ENCODE measurements at places on chromosomes 1 and 21. TPM values are rescaled to one million over a fixed set of nuclear protein-coding genes. Genes with fewer than 3 reads are reported as not detected.

GRCh38 chr1:34050709-34051485 is 114.1 kb downstream of the CSMD2 start:
- no peaks in the 10 kb centered on the region for H3K27me3 ChIP-seq
- H3K4me3 ChIP-seq, result no peak overlapping the region
- H3K4me1 ChIP-seq, result no peaks in the 10 kb centered on the region
- H3K36me3 ChIP-seq, result no peaks in the 10 kb centered on the region

DNA sequence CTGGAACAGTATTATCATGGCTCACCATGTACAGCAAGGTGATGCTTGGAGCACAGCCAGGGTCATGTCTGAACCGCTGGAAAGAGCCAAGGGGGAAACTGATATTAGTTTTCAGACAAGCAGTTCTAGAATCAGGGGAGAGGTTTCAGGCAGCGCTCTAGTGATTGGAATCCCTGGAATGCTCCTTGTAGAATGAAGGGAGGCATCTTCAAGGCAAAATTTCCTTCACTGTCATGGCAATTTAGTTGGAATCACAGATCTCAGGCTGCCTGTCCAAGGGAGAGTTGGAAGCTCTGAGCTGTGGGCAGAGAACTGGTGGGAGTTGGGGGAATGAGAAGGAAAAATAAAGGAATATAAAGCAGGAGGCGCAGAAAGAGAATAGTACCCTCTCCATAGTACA is 737.1 kb downstream of the PTPRU start:
- DNase-seq, result no peak
- H3K27me3 ChIP-seq, result no peaks in the 10 kb centered on the region
- no peaks in the 10 kb centered on the region for H3K4me1 ChIP-seq
- H3K36me3 ChIP-seq, result no peaks in the 10 kb centered on the region
- no peak overlapping the region for H3K4me3 ChIP-seq

The ITLN2 gene
- total RNA-seq, result not detected

GRCh38 chr1:171446386-171446785 is 38.9 kb upstream of the PRRC2C start:
- H3K27ac ChIP-seq, result no peak overlapping the region
- H3K4me3 ChIP-seq, result no peak overlapping the region
- H3K36me3 ChIP-seq, result no peaks in the 10 kb centered on the region

- no peak overlapping the region for H3K4me3 ChIP-seq
- no peak overlapping the region for H3K27ac ChIP-seq
- H3K36me3 ChIP-seq, result no peaks in the 10 kb centered on the region
- DNase-seq, result no peak
Measured at GRCh38 chr1:61046434-61046833, 35.9 kb upstream of the NFIA start.

GRCh38 chr1:31625561-31626222 is 8.2 kb downstream of the HCRTR1 start:
- no peak for DNase-seq
- no peak overlapping the region for H3K27ac ChIP-seq
- peaks cover 27% of the 10 kb centered on the region for H3K36me3 ChIP-seq
